ENCODE measurements at places on chromosomes 5 and 9.
A peak's percentile ranks its signal among the peaks of the same experiment; 100 is the strongest.

- DNase-seq: no peak
Observed at GRCh38 chr9:137899551-137900360, 22.2 kb downstream of the CACNA1B start.

DNA sequence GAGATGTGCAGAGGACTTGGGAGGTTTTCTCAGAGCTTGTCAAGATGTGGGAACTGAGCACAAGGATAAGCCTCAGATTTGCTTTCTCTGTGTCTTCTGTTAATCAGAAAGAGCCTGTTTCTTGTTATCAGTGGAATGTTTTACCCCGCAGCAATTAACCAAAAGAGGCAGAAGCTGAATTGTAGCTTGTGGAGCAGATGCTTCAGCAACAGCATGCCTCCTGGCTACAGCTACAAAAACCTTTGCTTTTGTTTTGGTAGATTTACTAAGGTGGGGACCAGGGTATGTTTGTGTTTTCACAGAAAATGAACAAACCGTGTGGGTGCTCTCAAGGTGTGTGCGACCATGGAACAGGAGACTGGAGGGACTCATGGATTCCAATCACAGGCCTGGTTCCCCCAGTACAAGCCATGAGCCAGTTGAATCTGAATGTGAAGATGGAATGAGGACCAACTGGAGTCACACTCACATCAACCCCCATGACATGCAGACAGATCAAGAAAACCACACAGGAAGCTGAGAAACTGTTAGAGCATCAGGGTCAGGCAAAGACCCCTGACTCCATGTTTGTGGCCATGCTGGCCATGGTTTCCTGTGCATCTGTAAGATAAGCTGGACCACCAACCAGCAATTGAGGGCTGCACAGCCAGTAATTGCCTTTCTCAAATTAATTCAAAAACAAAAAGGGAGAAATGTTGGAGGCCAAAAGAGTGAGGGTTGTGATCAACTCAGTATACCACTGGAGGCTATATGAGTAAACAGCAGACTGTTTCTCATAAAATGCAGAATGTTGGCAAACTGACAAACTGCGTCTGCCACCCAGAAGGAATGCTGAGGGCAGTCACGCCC is 6.9 kb downstream of the UGT3A2 start:
- DNase-seq: no peak

DNA sequence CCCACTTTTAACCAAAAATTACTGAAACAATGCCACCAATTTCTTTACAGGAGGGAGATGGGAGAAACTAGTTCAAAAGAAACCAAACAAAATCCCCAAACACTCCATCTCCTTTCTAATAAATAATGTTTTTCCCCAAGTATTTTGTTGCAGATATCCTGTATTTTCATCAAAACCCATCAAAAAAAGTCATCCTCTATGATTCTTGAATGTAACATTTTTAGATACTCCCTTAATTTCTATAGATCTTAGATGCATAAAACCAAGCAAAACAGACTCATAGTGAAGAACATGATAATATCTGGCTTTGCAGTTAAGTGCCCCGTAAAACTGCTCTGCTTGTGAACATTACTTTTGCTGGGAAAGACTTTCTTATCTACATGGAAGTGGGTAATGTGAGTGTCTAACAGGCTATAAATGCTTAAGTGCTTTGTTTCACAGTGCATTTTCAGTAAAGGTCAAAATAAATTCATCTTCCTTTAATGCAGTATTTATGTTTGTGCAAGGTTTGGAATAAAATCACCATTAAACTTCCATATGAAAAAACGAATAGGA is 77.3 kb upstream of the TBCA start:
- no peak for DNase-seq

- no peak for DNase-seq
Observed at GRCh38 chr9:84811072-84811750, 141.7 kb downstream of the NTRK2 start.

- DNase-seq: no peak
Observed at GRCh38 chr5:57175551-57176309, 1.9 kb downstream of the GPBP1 start.

DNA sequence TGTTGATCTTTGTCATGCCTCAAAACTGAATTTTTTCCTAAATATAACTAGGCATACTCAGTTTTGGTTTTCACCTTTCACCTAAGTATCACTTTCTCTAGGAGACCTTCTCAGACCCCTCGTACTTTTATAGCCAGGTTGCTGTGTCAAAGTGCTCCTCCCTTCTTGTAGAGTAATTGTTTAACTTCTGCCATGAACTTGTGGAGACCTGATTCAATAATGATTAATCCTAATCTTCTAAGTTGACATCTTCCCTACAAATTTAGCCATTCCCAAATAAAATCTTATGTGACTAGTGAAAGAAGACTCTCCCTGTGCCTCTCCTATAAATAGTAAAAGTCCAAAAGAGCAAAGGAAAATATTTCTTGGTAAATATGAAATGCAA is 159.8 kb downstream of the SPATA31D1 start:
- no peak for DNase-seq

DNA sequence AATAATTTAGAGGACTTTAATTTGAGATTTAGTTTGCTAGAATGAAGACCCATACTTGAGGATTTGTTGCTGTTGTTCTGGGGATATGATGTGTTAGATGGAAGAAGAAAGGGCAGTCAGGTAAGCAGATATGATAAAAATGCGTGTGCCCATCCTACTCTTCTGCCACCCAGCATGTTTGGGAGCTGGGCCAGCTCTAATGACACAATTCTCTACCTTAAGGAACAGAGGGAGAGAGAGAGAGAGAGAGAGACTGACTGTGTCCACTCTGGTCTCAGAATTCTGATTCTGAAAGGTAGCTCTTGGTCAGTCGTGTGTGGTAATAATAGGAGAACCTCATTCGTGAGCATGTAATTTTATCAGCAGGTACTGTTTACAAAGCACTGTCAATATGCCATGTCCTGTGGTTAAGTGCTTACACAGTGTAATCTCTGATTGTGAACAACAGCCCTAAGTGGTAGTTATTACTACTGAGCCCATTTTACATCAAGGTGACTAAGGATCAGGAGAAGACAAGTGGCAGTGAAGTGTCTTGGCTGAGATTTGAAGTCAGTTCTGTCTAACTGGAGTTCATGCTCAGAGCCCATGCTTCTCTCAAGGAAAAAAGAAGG is 307.4 kb upstream of the SEMA6A start:
- DNase-seq: no peak

- DNase-seq: no peak
Observed at GRCh38 chr9:77785341-77785740, 137.2 kb upstream of the GNA14 start.

DNA sequence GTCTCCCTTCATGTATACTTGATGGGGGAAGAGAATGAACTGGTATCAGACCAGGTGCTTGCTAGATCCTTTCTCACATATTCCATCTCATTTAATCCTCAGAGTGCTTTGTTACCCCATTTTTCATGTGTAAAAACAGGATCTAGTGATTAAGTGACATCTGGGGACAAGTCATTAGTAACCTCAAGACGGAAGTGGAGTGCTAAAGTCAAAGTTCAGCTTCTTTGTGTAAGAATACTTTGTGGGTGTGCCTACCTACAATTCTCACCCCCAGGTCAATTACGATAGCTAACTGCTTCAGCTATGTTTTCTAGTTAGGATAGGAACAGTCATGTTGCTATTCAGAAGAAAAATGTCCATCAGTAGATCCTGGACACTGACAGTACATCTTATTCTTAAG is 3.1 kb upstream of the FAM120AOS start:
- DNase-seq: no peak

GRCh38 chr9:75960551-75960950 is 70.1 kb downstream of the PCSK5 start:
- no peak for DNase-seq

- no peak for DNase-seq
Observed at GRCh38 chr5:154779105-154779504, 23.9 kb downstream of the LARP1 start.

GRCh38 chr9:23825700-23826099 is 340 bp downstream of the ELAVL2 start:
- no peak for DNase-seq

GRCh38 chr9:132937463-132937901 is 6.9 kb downstream of the TSC1 start:
- no peak for DNase-seq

DNA sequence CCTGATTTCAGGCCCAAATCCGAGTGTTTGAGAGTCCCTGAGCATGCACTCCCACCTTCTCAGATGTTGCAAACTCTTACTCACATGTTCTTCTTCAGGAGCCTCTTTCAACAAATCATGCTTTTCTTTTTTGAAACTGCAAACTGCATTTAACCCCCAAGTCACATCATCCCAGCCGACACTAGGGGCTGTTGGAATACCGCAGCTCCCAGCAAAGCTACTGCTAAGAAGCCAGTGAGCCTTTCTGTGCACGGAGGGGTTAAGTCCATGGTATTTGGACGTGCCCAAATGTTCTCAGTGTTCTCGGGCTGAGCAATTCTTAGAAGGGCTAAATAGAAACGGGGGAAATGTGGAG is 282.9 kb downstream of the NFIB start:
- DNase-seq: no peak

DNA sequence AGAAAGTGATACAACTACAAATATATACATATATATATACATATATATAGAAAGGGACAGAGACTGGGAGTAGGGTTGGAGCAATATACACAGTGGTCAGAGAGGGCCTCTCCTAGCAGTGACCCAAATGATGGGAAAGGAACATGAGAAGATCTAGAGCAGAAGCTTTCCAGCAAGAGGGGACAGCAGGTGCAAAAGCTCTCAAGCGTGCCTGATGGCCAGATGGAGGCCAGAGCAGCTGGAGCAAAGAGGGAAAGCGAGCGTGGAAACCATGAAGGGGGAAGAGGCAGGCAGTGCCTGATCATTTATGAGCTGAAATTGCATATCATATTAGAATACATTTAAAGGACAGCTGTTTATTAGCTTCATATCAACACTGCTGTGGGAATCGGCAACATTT is 7.6 kb upstream of the GRPEL2 start:
- no peak for DNase-seq

- peak; percentile 68 for DNase-seq
Observed at GRCh38 chr9:131237931-131238401, 38.3 kb downstream of the FAM78A start.

DNA sequence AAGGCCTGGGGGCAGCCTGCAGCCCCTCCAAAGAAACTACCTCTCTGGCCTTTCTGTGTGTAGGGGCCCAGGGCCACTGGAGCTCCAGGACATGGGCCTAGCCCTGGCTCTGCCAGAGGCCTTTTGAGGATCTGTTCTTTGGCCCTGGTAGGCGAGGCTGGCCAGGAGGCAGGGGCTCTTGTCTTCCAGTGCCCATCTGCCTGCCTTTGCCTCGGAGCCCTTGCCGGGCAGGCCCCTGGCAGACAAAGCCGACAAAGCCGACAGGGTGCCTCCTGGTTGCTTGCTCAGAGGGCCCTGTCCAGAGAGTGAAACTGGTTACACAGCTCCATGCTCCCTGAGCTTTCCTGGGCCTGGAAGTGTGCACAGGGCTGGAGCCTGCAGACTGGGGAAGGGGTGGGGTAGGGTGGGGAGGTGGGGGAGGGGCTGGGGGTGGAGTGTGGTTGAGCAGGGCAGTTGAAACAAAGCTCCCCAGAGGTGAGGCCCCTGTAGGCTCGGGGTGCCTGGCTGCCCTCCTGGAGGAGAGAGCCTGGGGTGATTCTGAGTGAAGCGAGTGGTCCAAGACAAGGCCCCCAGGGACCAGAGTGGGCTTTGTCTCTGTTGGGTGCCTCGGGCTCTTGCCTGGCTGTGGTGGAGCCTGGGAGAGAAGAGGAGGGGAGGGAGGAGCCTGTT is 29.3 kb downstream of the PTPA start:
- no peak for DNase-seq

DNA sequence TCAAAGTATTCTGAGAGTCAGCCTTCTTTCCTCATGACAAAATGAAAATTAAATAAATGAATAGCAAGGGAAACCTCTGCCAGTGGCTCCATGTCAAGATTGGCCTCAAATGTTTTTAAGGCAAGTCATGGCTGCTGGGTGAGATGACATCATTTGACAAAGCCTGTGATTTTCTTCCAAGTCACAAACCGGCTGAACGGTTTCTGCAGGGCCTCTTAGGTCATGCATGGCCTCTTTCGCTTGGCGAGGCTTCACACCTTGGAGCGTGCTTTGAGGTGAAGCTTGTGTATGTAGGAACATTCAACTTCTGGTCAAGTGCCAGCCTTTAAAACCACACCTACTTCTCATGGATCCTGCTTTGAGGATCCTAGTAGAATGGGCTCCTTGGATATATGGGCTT is 161.0 kb upstream of the ZNF618 start:
- DNase-seq: no peak
